Progenitor cell of endocrine pancreas (in vitro differentiated cells): ENCODE measurements at places on chromosomes 11 and 22.
A peak's percentile ranks its signal among the peaks of the same experiment; 100 is the strongest.

DNA sequence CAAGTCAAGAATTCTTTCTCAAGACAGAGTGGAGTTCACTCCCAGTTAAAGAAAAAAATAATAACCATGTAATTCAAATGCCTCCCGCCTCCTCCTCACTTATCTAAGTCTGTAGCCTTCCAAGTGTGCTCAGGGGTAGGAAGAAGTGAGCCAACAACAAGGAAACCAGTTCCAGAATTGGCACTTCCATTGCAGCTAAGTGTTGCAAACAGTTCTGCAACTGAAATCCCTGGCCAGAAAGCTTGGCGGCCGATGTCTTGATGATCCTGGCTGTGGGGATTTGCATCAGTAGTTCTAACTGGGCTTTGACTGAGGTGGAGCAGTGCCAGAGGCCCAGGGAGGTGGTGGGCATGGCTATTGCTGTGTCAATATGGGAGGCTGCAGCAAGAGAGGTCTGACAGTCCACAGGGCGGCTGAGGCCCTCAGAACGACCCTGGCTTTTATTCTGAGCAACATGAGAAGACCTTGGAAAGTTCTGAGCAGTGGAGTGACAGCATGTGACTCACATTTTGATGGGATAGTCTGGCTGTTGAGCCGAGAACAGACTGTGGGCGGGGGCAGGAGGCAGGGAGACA lies 19.2 kb downstream of the DHCR7 start:
- no peak for DNase-seq

DNA sequence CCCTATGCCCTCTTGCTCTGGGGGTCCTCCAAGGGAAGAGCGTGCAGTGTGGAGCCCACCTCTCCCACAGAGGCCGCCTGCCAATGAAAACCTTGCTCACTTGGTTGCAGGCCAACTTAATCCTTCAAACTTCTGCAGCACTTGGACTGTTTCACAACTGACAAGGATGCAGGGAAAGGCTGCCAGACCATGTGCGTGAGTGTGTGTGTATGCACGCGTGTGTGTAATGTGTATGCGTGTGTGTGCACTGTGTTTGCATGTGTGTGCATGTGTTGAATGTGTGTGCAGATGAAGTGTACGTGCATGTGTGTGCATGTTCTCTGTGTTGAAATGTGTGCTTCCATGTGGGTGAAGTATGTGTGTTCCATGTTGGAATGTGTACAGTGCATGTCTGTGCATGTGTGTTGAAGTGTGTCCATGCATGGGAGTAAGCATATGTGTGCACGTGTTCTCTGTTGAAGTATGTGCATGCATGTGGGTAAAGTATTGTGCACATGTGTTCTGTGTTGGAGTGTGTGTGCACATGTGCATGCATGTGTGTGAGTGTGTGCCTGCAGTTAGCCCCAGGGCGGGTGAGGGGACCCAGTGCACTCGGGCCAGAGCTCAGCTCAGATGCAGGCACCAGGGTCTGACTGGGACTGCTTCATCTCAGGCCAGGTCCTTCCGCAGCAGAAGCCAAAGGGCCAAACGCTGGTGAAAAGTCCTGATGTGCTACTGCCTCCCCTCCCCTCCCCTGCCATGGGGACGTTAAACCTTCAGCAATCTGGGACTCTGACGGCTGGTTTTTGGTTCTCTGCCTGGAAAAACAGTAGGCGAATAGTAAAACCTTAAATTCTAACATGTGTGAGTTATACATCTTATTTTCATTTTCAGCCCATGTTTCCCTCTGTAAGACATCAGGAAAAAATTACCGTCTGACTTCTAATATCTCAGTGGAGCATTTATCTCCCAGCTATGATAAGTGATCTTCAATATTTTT lies 72.0 kb downstream of the FLI1 start:
- DNase-seq, result no peak

DNA sequence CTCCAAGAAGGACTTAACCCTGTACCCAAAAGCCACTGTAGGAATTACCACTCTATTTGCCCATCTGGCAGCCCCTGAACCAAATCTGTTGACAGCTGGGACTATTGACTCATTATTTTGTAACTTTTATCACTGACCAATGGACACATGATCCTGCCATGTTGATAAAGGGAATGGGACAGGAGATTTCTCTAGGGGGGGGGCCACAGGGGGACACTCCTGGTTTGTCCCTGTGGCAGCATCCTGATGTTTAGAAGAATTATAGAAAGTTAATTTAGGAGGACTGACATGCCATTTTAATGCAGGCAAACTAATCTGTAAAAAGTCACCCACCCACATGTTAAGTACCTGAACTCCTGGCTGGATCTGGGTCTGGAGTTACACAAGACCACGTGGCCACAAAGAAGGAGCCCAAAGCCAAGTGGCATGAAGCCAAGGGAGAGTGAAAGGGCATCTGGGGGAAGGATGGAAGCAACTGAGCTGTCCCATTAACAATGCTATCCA lies 558.1 kb downstream of the ETS1 start:
- DNase-seq, result no peak

DNA sequence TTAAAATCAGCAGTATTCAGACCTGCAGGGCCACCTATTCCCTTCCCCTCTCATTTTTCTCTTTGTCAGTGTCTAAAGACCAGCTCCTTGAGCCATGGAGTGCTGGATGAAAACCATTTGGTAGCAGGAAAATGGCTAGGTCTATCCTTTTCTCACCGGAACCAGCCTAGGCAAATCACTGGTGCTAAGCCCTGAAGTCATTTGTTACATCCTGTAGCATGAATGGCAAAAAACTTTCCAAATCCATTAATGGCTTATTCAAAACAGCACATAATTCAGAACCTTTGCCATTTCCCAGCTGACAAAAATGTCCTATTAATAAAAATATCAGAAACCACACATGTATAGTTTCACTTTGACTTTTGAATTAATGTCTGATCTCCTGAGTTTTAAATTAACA lies 209.5 kb upstream of the E2F8 start:
- DNase-seq, result no peak

DNA sequence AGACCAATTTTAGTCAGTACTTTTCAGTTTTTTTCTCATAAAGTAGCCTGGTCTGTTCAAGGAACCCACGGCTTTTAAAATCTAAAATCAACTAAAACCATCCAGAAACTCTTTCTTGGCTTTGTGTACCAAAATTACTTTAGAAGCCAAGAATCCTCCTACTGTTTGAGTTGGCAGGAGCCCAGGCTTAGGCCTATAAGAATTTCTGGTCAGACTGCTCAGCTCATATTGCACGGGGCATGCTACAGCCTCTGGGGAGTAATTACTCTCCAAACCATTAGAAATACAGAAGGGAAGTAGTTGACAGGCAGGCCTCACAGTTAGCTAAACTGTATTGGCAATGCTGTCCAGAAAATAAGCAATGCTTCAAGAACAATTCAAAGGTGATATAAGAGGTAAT lies 1862.9 kb upstream of the RAG2 start:
- no peak for DNase-seq

DNA sequence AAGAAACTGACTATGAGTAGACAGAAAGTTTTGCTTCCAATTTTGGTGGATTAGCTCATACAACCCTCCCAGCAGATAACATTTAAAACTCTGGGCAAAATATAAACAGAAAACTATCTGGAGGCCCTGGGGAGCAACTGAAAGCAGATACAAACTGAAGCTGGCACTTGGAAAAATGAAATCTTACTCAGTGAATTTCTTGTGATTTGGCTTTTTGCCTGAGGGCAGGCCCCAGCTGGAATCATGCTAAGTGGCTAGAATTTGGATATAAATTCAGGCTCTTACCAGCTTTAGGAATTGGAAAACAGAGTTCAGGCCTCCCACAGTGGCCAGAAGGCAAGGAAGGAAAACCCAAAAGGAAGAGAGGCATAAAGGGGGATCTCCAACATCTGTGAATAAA lies 85.8 kb downstream of the EFCAB6 start:
- DNase-seq, result no peak

DNA sequence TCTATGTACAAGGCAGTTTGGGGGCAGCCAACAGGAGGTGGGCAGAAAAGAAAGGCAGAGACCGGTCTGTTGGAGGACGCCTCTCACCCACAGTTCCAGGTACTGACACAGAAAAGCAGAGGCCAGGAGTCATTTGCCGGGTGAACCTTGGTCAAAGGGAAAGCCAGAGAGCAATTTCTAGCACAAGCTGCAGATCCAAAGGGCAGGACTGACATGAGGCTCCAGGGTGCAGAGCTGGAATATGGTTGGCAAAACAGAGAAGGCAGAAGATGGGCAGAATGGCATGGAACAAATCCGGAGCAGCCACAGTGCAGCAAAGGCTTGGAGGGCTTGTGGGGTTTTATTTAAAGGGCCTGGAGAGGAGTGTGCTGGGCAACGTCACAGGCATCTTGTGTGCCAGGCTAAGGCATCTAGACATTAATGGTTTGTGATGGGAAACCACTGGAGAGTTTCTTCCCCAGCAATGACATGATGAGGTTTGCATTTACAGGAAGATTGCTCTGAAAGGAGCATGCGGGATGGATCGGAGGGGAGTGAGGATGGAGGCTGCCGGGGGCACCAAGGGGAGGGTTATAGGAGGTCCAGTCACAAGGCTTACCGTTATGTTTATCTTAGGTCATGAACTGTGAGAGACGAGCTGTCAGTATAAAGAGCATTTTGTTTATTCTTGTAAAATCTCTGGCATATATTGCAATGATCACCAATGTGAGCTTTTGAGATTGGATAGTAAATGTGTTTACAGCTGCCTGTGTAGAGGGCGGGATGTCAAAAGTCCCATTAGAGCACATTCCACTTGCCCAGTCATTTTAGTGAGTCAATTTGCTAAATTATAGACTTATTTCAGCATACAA lies 5.7 kb upstream of the MMP20 start:
- no peak for DNase-seq

DNA sequence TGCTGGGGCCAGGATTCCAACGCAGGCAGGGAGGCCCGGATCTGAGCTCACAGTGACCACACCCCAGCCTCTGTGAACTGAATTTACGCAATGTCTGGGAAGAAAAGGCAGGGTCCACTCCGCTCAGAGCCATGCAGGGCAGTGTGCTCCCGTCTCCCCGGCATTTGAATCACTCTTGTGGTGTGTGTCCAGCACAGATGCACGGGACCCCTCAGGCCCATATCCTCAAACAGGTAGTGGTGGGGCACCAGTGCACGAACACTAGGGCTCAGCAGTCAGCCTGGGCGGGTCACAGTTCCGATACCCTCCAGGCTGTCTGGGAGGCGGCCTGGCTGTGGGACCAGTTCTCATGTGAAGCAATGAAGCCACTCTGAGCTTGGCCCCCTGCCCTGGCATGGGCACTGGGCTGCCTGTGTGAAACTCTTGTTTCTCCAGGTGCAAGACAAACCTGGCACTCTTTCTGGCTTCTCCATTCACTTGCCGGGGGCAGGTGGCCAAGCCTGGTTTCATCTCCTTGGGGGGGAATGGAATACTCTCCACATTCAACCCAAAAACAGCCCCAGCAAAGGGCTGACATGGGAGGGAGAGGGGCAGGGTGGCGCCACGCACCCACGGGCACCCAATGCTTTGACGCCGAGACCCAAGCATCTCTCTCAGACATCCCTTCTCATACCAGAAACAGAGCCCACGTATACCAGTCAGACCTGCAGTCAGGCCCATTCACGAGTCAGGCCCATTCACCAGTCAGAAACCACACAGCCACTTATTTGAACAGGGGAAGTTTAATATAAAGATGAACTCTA lies 14.3 kb downstream of the DHCR7 start:
- no peak for DNase-seq

DNA sequence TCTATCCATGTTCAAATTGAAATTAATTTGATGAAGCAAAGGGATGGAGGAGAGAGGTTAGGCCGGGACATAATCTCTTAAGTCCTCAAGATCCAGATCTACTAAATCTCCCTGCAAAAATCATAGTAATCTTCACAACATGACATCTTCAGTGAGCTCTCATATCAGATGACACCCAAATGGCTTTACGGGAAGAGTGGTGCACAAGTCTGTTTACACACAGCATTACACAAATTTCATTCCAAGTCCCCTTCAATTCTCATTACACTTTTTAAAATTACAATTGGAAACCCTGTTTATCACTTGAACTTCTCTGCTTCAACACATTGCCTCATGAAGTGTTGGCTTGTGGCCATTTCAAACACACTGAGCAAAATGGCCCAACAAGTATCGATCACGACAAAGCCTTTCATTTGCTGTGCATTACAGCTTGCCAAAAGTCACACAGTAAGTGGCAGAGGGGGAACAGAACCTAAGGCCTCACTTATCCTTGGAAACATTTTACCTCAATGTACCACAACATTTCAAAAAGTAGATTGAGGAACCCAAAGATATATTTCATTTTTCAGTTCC lies 17.9 kb upstream of the TPH1 start:
- DNase-seq, result no peak

- DNase-seq, result no peak
Measured at GRCh38 chr11:35545391-35546003, 20.1 kb upstream of the PAMR1 start.

DNA sequence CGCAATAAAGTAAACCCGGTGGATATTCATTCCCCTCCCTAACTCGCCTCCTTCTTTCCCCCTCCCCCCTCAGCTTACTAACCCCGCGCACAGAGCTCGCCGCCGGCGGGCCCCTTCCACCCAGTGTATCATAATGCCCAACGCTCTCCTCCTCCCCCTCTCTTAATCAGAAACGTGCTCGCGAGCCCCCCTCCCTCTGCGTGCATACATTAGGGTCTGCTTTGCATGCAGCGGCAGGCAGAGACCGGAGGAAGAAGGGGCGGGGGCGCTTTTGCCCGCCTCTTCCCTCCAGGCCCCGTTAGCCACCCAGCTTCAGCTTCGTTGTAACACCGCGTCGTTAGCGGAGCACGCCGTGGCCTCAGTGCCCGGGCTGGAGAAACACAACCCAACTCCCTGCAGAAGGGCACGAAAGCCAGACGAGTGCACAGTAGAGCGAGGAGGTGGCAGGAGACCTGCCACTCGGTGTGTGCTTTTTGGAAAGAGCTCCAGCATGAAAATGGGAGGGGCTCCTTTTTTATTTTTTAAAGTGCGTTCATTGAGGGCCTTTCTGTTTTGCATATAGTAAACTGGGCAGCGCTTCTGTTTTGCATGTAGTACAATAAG lies 901 bp upstream of the KMT2A start:
- peak; percentile 66 for DNase-seq

GRCh38 chr11:46649180-46649738 lies 31.9 kb downstream of the ATG13 start:
- DNase-seq, result no peak
